ENCODE measurements at places on chromosomes 5 and 9.

GRCh38 chr9:82673919-82674318, 389.0 kb downstream of the RASEF start:
- no peak for DNase-seq

DNA sequence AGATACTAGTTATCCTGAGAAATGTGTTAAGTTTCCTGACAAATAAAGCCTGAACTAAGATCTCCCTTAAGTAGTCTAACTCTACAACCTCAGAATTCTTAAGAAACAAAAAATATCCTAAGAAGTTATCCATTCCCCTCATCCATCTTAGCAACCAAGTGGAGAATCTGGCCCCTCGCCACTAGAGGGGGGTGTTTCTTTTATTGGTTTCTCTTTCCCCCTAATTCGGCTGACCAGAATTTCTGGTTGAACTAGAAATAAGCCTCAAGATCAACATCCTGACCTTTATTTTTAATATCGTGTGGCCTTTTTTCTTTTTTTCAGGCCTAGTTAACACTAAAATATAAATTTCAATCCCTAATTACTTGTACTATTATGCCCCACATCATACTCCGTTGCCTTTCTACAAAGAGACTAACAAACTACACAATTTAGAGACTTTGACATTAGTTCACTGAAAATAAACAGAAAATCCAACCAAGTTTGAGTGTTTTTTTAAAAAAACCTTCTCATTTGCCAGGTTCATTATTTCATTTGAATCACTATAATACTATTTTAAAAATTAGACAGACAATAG, 14.3 kb upstream of the NR4A3 start:
- DNase-seq: no peak

GRCh38 chr5:180340856-180341255, 12.3 kb downstream of the GFPT2 start:
- DNase-seq: no peak

DNA sequence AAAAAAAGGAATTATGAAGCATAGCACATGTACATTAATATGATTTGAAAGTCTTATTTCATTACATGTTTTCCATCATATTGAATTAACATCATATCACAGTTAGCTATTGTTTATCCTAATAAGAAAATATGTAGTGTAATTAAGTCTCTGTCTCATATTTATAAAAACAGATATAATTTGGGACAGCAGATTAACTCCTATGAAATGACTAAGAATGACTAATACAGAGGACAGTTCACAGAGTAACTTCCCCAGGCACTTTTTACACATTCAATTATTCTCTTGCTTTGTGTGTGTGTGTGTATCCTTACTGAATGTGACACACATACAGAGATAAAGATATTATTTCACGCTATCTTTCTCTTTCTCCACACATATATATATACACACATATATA, 2400.9 kb upstream of the C9orf72 start:
- DNase-seq: no peak

DNA sequence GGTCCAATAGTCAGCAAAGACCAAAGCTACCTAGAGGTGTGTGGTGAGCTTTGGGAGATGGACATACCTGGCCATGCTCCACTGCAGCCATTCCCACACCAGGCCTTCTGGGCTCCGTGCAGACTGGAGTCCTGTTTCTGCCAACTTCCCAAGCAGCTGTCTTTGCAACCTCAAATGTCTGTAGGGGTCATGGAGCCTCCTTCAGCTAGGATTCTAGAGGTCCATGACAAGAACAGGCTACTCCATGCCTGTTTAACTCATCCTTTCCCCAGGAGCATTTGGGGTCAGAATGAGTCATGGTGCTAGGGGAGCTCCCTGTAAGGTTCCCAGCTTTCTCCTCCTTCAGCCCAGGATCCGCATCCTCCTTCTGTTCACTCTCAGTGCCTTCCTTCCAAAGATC, 17.1 kb downstream of the VPS13A start:
- no peak for DNase-seq

- no peak for DNase-seq
Observed at GRCh38 chr9:92807757-92808725, 43.4 kb upstream of the BICD2 start.

GRCh38 chr9:33686942-33687341, 108.4 kb upstream of the PRSS3 start:
- no peak for DNase-seq

DNA sequence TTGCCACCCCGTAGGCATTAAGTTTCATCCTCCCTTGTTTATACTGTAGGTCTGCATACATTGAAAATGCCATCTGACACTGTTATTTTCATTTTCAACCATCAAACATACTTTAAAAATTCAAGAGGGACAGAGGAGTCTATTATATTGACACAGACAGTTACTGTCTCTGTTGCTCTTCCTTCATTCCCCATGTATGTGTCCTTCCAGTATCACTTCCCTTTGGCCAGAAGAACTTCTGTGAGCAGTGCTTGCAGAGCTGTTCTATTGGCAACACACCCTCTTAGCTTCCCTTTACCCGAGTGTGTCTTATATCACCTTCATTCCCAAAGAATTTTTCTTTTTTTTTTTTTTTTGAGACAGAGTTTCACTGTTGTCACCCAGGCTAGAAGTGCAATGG, 42.8 kb downstream of the RASGEF1C start:
- no peak for DNase-seq

- DNase-seq: no peak
Observed at GRCh38 chr5:73751254-73751914, 125.4 kb downstream of the ARHGEF28 start.

Data from stimulated activated CD4-positive, alpha-beta T cell treated with anti-CD3 and anti-CD28 coated beads, Interleukin-15, amount 100 ng/mL, for 1 hour (primary cell).